Astrocyte of the hippocampus (primary cell): ENCODE measurements at places on chromosomes 12 and 14.

DNA sequence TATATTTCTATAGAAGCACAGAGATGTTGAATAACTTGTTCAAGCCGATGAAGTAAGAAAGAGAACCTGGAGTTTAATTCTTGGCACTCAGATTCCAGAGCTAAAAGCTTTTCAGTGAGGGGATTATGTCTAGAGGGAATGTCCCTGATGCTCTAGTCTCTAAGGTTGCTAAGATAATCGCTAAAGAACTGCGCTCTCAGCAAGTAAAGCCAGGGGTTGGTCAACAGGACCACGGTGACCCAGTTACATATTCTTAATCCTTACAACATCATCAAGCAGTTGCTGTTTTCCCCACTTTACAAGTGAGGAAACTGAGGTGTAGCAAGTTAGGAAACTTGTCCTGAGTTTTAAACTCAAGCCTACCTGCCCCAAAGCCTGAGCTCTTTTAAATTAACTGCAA, 110.8 kb downstream of the DAD1 start:
- no peak for DNase-seq

DNA sequence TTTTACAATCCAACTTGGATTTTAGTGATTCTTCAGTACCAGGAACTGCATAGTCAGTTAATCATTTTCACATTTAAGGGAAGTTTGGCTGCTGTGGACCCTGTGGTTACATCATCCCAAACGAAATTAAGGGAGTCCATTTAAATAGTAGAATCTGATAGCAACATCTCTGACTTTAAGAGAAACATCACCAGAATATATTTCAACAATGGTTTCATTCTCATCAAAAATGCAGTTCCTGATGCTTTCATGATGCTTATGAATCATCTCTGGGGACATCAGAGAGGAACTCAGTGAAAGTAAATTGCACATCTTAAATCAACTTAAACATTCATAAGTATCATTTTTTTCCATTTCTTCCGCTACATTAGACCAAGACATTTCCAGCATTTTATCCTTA, 1170.7 kb downstream of the FSCB start:
- no peak for DNase-seq

DNA sequence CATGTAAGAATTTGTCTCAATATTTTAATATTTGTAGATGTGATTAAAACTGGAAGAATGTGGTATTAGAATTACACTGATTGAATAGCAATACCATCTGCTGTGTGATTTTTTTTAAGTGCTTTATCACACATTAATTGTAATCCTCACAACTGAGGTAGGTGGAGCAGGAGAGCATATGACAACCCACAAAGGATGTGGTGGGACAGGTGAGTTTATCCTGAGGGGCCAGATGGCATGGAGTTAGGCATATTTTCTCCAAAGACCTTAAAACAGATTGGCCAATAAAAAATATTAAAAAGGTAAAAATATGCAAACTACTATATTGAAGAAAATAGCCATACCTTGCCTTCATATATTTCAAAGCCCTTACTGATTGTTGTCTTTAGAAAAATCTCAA, 7.8 kb downstream of the LRRC10 start:
- no peak for DNase-seq

DNA sequence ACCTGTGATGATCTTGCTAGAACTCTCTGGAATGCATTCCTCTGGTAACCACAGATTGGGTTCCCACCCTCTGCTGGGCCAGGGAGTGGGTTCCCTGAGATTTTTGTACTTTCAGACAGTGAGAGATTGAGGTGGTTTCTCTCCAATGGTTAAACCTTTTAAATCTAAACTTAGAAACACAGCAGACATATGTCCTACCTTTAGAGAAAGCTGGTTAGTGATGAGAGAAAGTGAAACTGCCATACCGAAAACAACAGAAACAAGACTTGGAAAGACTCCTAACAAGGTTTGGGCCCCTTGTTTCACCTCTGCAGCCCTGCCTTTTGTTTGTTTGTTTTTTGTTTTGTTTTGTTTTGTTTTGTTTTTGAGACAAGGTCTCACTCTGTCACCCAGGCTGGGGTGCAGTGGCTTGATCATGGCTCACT, 9.7 kb upstream of the SGPP1 start:
- DNase-seq: peak; percentile 20

DNA sequence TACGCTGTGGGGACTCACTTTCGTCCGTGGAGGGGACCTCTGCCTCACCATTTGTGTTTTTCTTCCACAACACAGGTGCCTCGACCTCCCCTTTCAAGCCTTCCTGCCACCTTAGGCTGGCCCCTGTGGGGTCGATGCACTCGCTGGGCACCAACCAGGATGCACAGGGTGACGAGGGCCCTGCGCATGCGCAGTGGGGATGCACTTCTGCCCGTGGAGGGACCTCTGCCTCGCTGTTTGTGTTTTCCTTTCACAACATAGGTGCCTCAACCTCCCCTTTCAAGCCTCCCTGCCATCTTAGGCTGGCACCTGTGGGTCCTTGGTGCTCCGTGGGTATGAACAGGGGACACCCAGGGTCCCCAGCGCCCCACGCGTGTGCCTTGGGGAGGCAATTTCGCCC, 356.8 kb downstream of the ALG10 start:
- no peak for DNase-seq

DNA sequence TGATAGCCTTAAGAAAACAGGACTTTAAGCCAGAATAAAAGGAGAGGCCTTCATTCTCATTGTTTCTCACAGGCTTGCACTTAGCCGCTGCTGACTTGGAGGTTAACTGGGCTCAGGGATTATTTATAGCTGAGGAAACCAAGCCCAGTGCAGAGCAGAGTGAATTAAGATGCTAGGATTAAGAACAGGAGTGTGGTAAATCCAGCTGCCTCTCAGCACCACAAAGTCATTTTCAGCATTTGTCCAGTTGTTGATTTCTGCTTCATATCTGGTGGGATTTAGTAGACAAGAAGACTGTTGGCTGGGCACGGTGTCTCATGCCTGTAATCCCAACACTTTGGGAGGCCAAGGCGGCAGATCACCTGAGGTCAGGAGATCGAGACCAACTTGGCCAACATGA, 14.3 kb upstream of the KRT73 start:
- no peak for DNase-seq

DNA sequence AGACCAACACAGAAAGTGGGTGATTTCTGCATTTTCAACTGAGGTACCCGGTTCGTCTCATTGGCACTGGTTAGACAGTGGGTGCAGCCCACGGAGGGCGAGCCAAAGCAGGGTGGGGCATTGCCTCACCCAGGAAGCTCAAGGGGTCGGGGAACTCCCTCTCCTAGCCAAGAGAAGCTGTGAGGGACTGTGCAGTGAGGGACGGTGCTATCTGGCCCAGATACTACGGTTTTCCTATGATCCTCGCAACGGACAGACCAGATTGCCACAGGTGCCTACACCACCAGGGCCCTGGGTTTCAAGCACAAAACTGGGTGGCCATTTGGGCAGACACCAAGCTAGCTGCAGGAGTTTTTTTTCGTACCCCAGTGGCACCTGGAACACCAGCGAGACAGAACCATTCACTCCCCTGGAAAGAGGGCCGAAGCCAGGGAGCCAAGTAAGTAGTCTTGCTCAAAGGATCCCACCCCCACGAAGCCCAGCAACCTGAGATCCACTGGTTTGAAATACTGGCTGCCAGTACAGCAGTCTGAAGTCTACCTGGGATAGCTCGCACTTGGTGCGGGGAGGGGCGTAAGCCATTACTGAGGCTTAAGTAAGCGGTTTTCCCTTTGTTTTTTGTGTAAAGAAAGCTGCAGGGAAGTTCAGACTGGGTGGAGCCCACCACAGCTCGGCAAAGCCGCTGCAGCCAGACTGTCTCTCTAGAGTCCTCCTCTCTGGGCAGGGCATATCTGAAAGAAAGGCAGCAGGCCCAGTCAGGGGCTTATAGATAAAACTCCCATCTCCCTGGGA, 25.5 kb upstream of the NAA30 start:
- DNase-seq: no peak
